ENCODE measurements at places on chromosomes 4 and X. TPM values are rescaled to one million over a fixed set of nuclear protein-coding genes. Genes with fewer than 3 reads are reported as not detected.

Gene AREG
- 0.56 TPM for polyA plus RNA-seq

Gene P2RY4
- not detected for polyA plus RNA-seq

Gene FRMPD3
- 0.03 TPM for polyA plus RNA-seq

Gene KDR
- 0.10 TPM for polyA plus RNA-seq

Gene ADAMTS3
- polyA plus RNA-seq = 0.20 TPM

Gene FTHL17
- polyA plus RNA-seq = not detected

Gene UNC5C
- not detected for polyA plus RNA-seq

Gene PAK3
- 0.14 TPM for polyA plus RNA-seq

Gene SLIT2
- polyA plus RNA-seq = 43.9 TPM

Gene UGT2B17
- polyA plus RNA-seq = not detected

Gene ADD1
- 175 TPM for polyA plus RNA-seq

Gene RRH
- polyA plus RNA-seq = not detected

Gene XPNPEP2
- 0.74 TPM for polyA plus RNA-seq

Gene SATL1
- not detected for polyA plus RNA-seq

Gene STATH
- not detected for polyA plus RNA-seq

Gene ATP1B4
- not detected for polyA plus RNA-seq

Gene NIPAL1
- 0.76 TPM for polyA plus RNA-seq

Gene SAGE1
- not detected for polyA plus RNA-seq

Gene CFAP47
- not detected for polyA plus RNA-seq

Gene SLITRK4
- polyA plus RNA-seq = not detected

Gene VCX3B
- polyA plus RNA-seq = not detected

Gene SORCS2
- 0.74 TPM for polyA plus RNA-seq

Gene SYNPO2
- polyA plus RNA-seq = 3.2 TPM

Gene PHOX2B
- not detected for polyA plus RNA-seq

Gene TRIM2
- polyA plus RNA-seq = 12.3 TPM

Gene USP17L27
- polyA plus RNA-seq = not detected

Gene CENPE
- 9.1 TPM for polyA plus RNA-seq

Gene ARL9
- polyA plus RNA-seq = 0.29 TPM

Gene TRIML2
- not detected for polyA plus RNA-seq

Gene CXCL10
- not detected for polyA plus RNA-seq

Gene FREM3
- not detected for polyA plus RNA-seq

Gene GAGE12E
- not detected for polyA plus RNA-seq

Gene GLRA3
- not detected for polyA plus RNA-seq

Gene GPR34
- polyA plus RNA-seq = not detected

Gene CFP
- polyA plus RNA-seq = 0.15 TPM

Gene NAA11
- not detected for polyA plus RNA-seq

Gene IL1RAPL1
- not detected for polyA plus RNA-seq

Gene SSX3
- not detected for polyA plus RNA-seq

Gene CAPN6
- polyA plus RNA-seq = not detected

Gene PDE5A
- polyA plus RNA-seq = 8.0 TPM

Gene MGAT4D
- not detected for polyA plus RNA-seq

Gene GAGE12H
- not detected for polyA plus RNA-seq

Gene CRLF2
- not detected for polyA plus RNA-seq

Gene PCDH10
- polyA plus RNA-seq = 0.08 TPM

Data from GM23248 (cell line).